ENCODE measurements at places on chromosomes 2 and 18. TPM values are rescaled to one million over a fixed set of nuclear protein-coding genes. Genes with fewer than 3 reads are reported as not detected.

- no peak for DNase-seq
Measured at GRCh38 chr2:50863856-50864255, 168.1 kb downstream of the NRXN1 start.

DNA sequence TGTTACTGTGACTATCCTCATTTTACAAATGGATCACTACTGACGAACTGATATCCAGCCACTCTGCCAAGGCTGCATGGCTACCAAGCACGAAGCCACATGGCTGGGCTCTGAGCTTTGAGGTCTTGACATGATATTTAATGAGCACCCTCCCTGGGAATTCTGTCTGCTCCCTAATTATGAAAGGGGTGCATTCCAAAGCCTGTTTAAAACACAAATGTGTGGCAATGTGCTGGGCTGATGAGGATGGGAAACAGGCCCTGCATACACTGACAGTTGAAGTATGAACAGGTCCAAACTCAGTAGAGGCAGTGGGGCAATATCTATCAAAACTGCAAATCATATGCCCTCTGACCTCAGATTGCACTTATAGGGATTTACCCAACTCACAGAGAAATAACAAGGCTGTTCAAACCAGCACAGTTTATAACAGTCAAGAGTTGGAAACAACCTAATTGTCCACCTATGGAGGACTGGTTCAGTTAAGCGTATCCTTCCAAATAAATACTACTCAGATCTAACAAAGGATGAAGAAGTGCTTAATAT lies 20.8 kb downstream of the CDC42EP3 start:
- no peak for DNase-seq

The CAPN14 gene
- total RNA-seq, result 0.23 TPM

GRCh38 chr2:189024901-189025618 lies 50.9 kb downstream of the COL3A1 start:
- no peak for DNase-seq

- peak; percentile 43 for DNase-seq
Measured at GRCh38 chr18:22930089-22930713, 2.9 kb upstream of the RBBP8 start.

The SKOR2 gene
- not detected for total RNA-seq

- DNase-seq, result no peak
Measured at GRCh38 chr18:22367303-22367702, 50.4 kb downstream of the CTAGE1 start.

The GPR17 gene
- not detected for total RNA-seq

DNA sequence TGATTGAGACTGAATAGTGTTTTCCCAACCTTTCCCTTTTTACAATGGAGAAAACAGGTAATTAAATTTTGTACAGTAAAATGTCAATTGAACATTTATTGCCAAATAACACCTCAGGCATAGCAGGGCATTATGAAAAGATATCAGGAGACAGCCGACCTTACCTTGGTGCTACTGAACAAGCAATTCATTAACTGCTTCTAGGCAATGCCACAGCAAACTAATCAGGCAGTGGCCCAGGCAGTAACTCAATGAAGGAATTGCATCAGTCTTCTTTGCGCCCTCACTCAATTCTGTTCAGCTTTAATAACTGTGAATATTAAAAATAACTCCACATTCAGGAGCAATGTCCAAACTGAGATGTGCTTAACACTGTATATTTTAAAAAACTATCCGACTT lies 6.1 kb downstream of the PLCL1 start:
- no peak for DNase-seq

GRCh38 chr2:67260343-67261277 lies 136.5 kb upstream of the ETAA1 start:
- peak; percentile 34 for DNase-seq

DNA sequence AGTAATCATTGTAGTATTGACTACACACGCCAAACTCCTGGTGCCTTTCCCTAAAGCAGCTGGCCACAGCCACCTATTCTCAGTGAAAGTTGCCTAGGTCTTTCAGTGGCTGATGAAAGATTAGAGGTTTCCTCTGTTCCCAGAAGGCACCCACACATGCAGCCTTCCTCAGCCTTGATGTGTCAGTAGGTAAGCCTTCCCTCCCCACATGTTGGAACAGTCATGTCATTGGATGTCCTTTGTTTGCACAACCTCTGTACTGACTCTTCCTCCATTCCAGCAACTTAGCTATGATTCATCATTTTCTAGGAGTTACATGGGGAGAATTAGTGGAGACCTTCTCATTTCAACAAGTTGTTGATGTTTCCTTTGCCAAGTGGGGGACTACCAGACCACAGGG lies 630.8 kb upstream of the SLC39A10 start:
- no peak for DNase-seq

The HRH4 gene
- 0.15 TPM for total RNA-seq

Data from heart right ventricle (tissue), 16 donors.